CD8-positive, alpha-beta T cell (primary cell): ENCODE measurements at places on chromosomes 11 and 22. TPM values are rescaled to one million over a fixed set of nuclear protein-coding genes. Genes with fewer than 3 reads are reported as not detected.

- DNase-seq, result no peak
These were observed 581.3 kb downstream of the INSC start for GRCh38 chr11:15696069-15696468.

GRCh38 chr22:31085493-31085824 lies 4.3 kb downstream of the SMTN start:
- DNase-seq, result no peak

GRCh38 chr11:112874980-112875379 lies 86.2 kb upstream of the NCAM1 start:
- DNase-seq, result no peak

- no peak for DNase-seq
These were observed 5.0 kb downstream of the MIF start for GRCh38 chr22:23899042-23899745.

GRCh38 chr22:33535937-33536875 lies 384.1 kb downstream of the LARGE1 start:
- DNase-seq, result no peak

GRCh38 chr11:78691215-78691614 lies 116.6 kb upstream of the NARS2 start:
- no peak for DNase-seq

The ISX gene
- not detected for total RNA-seq

The CEP126 gene
- total RNA-seq, result 0.87 TPM

The NLRP14 gene
- total RNA-seq, result not detected

The MAML2 gene
- total RNA-seq, result 42.3 TPM
